ENCODE measurements at places on chromosomes 11 and 22.
A peak's percentile ranks its signal among the peaks of the same experiment; 100 is the strongest.

DNA sequence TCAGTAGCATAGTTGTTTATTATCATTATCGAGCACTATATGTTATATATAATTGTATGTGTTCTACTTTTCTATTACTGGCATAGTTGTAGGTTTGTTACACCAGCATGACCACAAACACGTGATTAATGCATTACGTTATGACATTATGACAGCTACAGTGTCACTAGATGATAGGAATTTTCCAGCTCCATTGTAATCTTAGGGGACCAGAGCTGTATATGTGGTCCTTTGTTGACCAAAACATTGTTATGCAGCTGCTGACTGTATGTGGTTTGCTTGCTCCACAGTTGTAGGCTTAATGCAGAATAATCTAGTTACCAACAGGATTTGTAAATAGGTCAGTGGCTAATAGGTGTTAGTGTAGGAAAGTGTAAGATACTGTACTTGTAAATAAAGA is 66.1 kb downstream of the HSD17B12 start:
- no peak for DNase-seq

DNA sequence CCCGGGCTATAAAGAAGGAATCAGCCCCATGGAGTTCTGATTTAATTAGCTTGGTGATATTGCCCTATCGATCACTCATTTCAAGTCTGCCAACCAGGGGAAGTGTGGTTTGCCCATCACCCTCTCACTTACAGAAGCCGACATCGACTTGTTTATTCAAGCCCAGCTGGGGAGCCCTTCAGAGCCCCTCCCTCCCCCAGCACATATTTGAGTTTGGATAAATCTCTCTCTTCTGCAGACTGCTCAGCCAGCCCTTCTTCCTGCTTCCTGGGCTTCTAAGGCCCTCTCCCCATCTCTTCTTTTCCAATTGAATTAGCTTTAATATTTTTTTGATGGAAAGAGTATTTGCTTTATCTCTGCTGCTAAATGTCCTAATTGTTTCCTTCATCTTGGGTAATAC is 299.0 kb downstream of the MIAT start:
- DNase-seq = no peak

- no peak for DNase-seq
These were observed 17.6 kb upstream of the NCR3LG1 start for GRCh38 chr11:17333799-17334586.

DNA sequence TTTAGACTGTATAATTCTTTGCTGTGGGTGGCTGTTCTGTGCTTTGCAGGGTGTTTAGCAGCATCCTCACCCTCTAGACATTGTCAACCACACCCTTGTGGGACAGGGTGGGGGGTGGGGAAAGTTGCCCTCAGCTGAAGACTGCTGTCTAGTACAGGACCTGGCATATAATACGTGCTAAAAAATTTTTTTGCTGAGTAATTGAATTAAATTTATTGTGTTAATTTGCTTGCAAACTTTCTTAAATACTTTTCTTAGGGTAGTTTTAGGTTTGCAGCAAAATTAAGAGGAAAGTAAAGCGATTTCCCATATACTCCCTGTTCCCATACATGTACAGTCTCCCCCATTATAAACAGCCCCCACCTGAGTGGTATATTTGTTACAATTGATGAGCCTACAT is 268.5 kb downstream of the SOX6 start:
- DNase-seq = no peak

- no peak for DNase-seq
These were observed 82.9 kb upstream of the SEZ6L start for GRCh38 chr22:26086359-26086758.

GRCh38 chr11:33533386-33534052 is 167.1 kb downstream of the C11orf91 start:
- no peak for DNase-seq

GRCh38 chr11:32065865-32066629 is 24.8 kb upstream of the RCN1 start:
- no peak for DNase-seq

DNA sequence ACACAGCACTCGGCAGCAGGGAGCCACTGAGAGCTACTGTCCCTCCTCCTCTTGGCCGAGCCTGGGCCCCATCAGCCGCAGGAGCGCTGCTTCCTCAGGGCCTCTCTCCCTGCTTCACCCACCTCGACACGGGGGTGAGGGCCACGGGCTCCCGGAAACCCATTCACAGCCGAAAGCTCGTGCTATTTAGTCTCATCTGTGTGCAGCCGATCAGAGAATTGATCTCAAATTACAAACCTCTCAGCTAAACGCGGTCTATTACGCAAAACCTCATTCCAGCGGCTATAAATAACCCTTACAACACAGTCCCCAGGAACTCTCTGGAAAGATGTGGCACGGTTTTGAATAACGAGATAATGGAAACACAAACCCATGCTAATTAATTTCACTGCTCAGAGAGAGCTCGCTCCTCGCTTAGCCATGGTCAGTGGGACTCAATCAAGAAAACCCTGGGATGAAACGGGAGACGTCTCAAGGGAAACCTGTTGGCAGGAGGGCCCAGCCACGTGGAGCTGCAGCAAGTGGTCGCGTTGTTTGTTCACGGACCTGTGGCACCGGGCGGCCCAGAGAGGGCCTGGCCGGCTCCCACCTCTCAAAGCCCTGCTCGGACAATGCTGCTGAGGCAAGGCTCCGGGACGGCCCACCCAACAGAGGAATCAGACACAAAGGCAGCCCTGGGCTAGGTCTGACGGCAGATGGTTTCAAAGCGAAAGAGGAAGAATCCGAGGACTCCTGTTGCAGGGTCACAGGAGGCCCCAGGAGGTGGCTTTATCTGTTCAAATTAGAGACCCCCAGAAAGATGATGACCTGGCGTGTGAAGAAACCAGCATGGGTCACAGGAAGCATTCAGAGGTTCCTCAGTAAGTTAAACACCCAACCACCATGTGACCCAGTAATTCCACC is 210.5 kb downstream of the CTTN start:
- DNase-seq = no peak

DNA sequence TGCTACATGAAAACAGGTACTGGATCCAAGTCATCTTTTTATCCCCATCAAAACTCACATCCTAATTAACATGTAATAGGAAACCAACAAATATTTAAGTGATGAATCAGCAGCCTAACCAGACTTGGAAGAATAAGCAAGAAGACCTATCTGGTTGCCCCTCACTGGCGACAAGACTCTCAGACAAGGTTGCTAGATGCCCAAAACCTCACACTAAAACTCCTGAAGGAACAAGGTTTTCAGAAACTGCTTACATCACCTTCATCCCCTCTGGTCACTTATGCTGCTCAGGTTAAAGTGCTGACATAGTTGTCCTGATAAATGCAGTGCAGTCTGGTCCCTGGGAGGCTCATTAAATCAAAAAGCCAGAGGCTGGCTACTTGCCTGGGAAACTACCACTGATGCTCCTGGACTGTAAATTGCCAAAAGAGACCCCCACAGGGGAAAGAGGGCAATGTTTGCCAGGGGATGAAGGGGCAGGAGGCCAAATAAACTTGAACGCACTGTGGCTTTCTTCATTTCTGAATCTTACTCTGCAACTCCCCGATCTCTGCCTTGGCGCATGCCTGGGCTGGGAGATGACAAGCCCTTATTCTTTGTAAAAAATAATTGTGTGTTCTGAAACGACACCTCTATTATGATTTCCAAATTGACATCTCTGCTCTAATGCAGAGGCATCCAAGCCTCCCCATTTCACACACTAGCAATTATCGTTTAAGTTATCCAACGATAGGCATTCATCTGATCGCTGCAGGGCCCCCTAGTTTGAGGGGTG is 72.7 kb downstream of the AMBRA1 start:
- DNase-seq = no peak

- DNase-seq = no peak
These were observed 769.4 kb downstream of the DLG2 start for GRCh38 chr11:84857746-84858145.

DNA sequence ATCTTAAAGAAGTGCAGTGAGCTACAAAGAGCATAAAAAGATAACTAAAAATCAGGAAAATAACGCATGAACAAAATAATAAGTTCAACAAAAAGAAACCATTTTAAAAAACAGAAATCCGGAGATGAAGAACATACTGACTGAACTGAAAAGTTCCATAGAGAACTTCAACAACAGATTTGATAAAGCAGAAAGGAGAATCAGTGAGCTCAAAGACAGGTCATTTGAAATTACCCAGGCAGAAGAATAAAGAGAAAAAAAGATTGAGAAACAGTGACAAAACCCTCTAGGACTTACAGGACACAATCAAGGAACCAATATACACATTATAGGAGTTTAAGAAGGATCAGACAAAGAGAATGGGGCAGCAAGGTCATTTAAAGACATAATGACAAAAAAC is 334.3 kb downstream of the NTM start:
- no peak for DNase-seq

DNA sequence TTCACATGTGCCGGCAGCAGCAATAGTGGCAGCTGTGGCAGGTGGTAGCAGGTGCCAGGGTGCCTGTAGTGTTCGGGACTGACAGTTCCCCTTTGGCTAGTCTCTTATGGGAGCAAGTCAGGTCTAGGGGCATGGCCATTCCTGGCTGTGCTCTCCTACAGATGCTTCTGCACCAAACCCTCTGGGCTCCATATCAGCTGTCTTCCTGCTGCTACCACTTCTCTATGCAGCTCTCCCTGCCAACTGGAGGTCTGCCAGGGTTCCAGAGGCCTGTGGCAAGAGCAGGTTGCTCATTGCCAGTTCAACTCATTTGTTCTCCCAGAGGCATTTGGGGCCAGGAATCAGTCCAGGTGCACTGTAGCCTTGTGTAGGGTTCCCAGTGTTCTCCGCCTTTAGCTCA is 473.7 kb downstream of the JRKL start:
- DNase-seq = no peak

DNA sequence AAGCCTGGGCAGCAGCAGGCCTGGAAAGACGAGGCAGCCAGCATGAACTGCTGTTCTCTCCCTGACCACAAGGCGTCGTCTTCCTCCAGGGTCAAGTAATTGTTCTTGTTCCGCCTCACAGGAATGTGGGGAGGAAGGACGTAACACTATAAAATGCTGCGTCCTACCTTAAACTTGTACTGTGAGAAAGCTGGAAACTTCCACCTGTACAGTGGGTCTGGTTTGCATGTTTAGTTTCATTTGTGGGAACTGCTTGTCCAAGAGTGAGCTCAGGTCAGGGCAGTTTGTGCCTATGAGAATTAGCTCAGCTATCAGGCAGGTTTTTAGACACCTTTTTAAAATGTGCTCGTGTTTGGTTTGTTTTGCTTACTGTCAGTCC is 55.2 kb downstream of the PANX1 start:
- no peak for DNase-seq

GRCh38 chr22:28977481-28977971 is 84.1 kb downstream of the C22orf31 start:
- no peak for DNase-seq

DNA sequence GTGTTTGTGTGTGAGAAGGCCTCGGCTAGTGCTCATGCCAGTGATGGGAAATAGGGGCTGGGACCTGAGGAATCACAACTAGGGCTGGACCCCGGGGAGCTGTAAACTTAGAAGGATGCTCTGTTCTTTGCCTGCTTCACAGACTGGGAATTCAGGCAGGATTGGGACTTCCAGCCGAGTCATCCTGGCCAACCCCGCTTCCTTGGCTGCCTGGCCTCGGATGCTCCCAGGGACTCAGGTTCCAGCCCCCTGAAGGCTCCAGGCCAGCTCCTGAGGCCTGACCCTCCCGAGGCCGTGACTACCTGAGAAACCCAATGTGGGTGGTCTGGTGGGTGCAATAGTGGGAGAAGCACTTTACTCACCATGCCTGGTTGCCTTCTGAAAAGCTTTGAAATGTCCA is 44.7 kb downstream of the IRAG1 start:
- no peak for DNase-seq

- no peak for DNase-seq
These were observed 4.3 kb upstream of the SERHL2 start for GRCh38 chr22:42549331-42550060.

- DNase-seq = no peak
These were observed 59.3 kb downstream of the PDGFD start for GRCh38 chr11:104104664-104105063.

- no peak for DNase-seq
These were observed 89.6 kb downstream of the CSNK2A3 start for GRCh38 chr11:11263238-11264005.

- DNase-seq = no peak
These were observed 369.7 kb downstream of the INSC start for GRCh38 chr11:15484398-15484797.

GRCh38 chr11:1494650-1495049 is 8.1 kb upstream of the MOB2 start:
- DNase-seq = no peak

GRCh38 chr11:100923555-100923954 is 206.1 kb downstream of the PGR start:
- DNase-seq = no peak

GRCh38 chr11:95152876-95153856 is 63.5 kb downstream of the ENDOD1 start:
- DNase-seq = no peak

DNA sequence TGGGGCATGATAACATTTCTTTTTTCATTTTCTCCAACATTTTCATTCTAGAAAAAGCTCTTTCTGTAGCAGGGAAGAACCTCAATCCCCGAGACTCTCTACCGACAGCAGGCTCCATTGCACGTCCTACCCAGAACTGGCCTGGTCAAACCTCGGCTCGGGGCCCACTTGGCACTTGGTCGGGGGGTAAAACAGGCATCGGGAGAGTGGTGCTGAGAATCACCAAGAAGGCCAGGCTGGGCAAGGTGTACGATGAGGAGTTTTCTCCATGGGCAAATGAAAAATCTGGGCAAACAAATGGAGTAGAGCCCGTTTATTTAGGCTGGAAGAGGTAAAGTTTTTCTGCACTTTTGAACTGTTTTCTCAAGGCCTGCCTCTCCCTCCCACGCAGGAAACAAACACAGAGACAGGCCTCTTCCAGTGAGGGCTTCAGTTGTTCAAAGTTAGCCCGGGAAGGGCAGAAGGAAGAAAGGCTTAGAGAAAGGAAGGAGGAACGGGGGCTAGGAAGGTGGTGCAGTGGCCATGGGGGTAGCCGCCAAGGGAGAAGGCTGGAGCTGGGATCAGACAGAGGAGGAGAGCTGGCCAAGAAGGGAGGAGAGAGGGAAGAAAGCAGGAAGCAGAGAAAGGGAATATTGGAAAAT is 87.6 kb downstream of the ETS1 start:
- no peak for DNase-seq

- DNase-seq = peak; percentile 5
These were observed 1.0 kb downstream of the ANKRD42 start for GRCh38 chr11:83194281-83195142.

- no peak for DNase-seq
These were observed 32.3 kb upstream of the SORL1 start for GRCh38 chr11:121419836-121420235.

GRCh38 chr22:26360169-26360885 is 68.7 kb upstream of the ASPHD2 start:
- peak; percentile 49 for DNase-seq

GRCh38 chr11:1208394-1209261 is 14.2 kb upstream of the MUC5B start:
- DNase-seq = no peak

DNA sequence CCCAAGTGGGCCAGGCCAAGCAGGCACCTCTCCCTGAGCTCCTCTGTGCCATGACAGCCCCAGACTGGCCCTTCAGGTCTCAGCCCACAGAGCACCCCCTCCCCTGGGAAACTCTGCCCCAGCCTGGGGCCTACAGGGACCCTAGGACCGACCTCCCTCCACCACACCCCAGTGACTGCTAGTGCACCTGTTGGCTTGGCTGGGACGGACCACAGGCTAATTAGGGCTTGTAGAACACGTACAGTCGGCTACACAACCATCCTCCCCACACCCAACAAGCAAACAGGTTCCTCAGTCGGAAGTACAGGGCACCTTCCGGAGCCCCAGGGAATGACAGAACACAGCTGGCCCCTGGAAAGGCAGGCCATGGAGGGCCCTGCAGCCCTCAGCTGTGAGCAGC is 4.3 kb downstream of the SBF1 start:
- no peak for DNase-seq

GRCh38 chr11:110991661-110992355 is 253.7 kb upstream of the POU2AF2 start:
- DNase-seq = no peak
